ENCODE measurements at places on chromosomes 5 and 9.

DNA sequence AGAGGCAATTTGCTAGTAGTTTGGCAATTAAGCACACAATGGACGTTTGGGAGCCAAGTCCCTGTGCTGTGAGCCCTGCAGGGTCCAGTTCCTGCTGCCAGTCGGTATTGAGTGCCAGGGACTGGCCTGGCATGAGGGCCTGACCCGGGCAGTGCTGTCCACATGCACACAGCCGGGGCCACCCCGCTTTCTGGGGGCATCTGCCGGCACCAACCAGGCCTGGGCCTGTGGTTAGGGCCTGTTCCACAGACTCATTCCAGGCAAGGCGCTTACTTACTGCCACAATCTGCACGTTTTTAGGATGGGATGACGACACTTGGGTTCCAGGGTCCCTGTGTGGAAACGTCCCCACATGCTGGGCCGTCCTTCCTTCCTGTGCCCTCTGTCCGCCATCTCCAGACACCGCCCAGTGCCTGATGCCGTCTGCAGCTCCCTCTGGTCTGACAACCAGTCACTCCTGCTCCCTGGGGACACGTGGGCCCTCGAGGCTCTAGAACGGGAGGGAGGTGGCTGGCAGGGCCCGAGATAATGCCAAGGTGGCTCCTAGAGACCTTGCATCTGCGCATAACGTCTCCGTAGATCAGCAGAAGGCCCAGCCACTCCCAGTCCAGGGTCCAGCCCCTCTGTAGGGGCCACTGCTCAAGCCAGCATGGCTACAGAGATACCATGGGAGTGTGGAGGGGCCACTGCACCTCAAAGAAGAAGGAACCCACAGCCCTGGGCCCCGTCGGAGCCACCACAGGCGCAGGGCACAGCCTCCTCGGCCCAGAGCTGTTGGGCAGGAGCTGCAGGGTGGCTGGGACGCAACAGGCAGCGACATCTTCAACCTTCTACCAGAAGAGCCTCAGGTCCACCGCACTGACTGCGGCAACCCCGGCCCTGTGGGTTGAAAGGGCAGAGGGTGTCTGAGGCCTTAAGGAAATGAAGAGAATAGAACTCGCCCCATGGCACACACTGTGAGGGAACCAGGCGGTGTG is 24.7 kb downstream of the SLC9A3 start:
- no peak for DNase-seq

DNA sequence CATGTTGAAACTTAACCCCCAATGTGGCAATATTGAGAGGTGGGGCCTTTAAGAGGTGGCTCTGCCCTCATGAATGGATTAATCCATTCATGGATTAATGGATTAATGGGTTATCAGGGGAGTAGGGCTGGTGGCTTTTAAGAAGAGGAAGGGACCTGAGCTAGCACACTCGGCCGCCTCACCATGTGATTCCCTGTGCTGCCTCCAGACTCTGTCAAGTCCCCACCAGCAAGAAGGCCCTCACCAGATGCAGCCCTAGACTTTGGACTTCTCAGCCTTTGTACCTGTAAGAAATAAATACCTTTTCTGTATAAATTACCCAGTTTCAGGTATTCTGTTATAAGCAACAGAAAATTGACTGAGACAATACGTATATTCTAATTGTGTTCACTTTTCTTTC is 272.2 kb upstream of the DMRT1 start:
- DNase-seq: no peak

- DNase-seq: no peak
Measured at GRCh38 chr5:79974886-79975285, 16.2 kb downstream of the MTX3 start.

DNA sequence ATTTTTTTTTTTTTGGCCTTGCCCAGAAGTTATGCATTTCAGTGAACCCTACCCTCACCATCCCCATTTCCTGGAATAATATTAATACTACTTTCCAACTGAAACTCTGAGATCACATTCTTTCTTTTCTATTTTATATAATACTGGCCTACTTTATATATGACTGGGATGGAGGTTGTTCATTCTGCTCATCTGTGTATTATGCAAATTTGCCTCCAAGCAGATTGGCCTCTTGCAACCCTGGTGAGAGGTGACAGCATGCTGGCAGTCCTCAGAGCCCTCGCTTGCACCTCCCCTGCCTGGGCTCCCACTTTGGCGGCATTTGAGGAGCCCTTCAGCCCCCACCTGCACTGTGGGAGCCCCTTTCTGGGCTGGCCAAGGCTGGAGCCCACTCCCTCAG is 35.4 kb downstream of the CDKN2A start:
- DNase-seq: no peak

- no peak for DNase-seq
Measured at GRCh38 chr5:36395260-36395659, 93.6 kb upstream of the RANBP3L start.

DNA sequence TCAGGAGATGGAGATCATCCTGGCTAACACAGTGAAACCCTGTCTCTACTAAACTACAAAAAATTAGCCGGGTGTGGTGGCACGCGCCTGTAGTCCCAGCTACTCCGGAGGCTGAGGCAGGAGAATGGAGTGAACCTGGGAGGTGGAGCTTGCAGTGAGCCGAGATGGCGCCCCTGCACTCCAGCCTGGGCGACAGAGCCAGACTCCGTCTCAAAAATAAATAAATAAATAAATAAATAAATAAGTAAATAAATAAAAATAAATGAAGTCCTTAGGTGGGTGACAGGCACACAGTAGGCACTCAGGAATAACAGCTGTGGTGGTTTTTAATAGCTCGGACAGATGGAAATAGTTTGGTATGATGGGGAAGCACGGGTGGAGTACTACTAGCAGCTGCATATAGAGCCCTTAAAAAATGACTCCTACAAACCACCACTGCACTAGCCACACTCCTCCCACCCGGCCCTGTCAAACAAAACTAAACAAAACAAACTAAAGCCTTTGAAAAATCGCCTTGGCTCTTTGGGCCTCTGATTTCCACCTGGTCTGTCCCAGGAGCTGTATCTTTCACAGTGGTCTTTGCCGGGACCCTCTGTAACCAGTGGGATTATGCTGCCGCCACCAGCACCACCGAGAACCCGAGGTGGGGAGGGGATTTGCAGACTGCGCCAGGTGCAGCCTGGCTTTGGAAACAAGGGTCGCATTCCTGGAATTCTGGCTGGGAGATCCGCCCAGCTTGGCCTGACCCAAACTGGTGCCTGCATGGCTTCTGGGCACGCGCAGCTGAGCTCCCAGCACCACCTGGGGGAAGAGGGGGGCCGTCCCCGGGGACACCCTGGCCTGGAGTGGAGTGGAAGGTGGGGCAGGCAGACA is 5.1 kb upstream of the WDR5 start:
- DNase-seq: no peak

GRCh38 chr9:97632248-97632984 is 752 bp downstream of the TSTD2 start:
- DNase-seq: no peak

GRCh38 chr9:71975833-71976232 is 64.4 kb downstream of the C9orf85 start:
- no peak for DNase-seq

- DNase-seq: no peak
Measured at GRCh38 chr5:116572350-116573278, 2.0 kb downstream of the SEMA6A start.

DNA sequence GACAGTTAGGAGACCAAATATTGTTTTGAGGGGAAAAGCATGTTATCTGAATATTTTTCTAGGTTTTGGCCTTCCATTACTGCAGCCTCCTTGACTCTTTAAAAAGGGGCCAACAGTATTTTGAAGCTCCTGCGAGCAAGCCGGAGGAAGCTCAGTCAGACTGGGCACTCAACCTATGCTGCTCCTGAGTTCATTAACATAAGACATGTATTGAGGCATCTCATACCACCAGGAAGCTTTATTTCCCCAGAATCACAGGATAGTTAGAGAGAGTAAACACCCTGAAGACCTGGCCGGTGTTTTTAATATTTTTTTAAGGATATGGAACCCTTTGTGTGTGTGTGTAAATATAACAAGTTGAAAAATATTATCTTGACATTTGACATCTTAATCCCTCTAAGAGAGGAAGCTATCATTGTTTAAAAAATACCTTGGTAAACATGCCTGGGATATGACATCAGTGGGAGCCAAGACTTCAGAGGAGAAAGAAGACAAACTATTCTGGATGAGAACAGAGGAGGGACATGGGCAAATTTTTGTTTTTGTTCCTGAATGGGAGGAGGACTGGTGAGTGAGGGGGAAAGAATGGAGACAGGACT is 139.3 kb upstream of the SLIT3 start:
- no peak for DNase-seq

GRCh38 chr9:113220467-113221002 is 542 bp downstream of the FKBP15 start:
- DNase-seq: no peak

- DNase-seq: no peak
Measured at GRCh38 chr5:39905356-39905755, 480.6 kb upstream of the DAB2 start.

DNA sequence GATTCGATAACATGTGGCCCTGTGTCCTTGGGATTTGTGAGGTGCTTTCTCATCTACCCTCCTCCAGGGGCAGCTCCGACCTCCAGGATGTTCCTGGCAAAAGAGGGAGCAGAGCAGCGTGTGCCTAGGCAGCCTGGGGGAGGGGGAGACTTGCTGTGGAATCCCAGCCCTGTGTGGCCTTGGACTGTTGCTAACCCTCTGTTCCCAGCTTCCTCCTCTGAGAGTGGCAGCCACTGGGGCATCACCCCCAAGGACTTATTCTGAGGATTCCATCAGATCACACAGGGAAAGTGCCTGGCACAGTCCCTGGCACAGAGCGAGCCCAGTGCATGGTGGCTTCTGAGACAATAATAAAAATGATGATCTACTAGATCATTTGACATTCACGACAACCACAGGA is 265.1 kb upstream of the MVB12B start:
- no peak for DNase-seq

DNA sequence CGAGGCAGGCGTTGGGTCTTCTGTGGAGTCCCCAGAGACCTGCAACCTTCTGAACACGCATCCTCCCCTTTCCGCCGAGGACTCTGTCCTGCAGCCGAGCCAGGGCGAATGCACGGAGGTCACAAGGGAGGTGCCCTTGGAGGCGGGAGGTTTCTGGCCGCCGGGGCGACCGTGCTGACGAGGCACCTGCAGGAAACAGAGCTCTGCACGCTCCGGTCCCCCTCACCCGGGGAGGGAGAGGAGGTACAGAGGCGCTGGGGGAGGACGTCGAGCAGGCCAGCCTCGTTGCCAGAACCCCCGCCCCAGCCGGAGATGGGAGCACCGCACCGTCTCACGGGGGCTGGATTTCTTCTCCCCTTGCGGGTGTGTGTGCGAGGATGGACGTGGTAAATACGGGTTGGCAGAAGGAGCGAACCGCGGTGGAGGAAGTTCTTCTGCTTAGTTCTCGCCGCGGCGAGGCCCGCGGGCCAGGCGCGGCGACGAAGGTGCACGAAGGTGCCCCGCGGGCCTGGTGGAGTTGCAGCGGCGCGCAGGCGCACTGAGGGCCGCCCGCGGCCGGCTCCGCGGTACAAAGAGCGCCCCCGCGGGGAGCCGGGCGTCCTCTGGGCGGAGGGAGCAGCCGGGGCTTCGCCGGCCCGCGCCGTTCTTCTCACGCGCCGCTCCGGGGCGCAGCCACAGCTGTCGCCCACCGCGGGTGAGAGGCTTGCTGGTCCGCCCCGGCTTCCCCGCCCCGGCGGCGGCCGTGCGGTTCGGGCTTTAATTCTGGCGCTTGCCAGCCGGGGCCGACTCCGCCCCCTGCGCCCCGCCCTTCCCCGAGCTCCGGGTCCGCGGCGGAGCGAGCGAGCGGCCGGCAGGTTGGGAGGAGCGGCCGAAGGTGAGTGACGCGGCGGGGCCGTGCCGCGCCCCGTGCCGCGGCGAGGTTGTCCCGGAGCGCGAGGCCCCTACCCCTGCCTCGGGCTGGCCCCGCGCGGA is 289.5 kb downstream of the DOCK8 start:
- peak; percentile 46 for DNase-seq

DNA sequence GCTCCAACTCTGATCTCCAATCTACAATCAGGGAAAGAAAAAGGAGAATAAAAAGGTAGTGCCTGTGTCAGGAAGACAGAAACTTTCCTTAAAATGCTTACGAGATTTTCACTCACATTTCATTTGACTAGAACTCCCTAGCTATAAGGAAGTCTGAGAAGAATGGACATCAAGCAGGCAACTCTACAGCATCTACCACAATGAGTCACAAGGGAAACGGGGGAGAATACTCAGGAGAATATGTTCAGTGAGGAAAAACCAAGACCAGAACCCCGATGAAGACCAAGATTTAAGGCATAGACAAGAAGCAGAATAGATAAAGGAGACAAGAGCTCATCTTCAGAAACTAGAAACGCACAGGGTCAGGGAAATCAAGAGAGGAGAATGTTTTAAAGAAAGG is 9.0 kb upstream of the SETD9 start:
- no peak for DNase-seq

DNA sequence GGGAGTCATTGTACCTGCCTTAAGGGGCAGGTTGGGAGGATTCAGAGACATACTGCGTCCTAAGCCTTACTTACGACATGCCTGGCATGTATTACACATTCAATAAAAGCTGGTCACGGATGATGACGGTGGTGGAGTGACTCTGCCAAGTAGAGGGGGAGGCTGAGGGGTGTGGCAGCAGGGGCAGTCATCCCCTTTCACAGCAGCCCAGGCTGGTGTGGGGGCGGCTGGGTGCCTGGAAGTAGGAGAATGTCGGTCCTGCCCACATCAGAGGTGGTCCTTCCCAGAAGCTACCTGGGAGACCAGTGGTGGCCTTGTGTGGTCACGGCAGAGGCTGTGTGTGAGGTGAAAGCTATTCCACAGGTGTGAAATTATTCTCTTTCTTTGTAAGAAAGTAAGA is 8.9 kb downstream of the ZBTB34 start:
- DNase-seq: no peak

- DNase-seq: no peak
Measured at GRCh38 chr9:116951588-116952435, 264.7 kb downstream of the TRIM32 start.

- no peak for DNase-seq
Measured at GRCh38 chr5:123937230-123937629, 425.3 kb downstream of the CSNK1G3 start.

- no peak for DNase-seq
Measured at GRCh38 chr5:35938568-35939227, at the start of gene CAPSL. TSS of gene CAPSL (minus strand) at chr5:35938622. CDS start at chr5:35921120, 17,502 bp downstream.

- no peak for DNase-seq
Measured at GRCh38 chr5:135989686-135990085, 34.9 kb upstream of the LECT2 start.

- DNase-seq: no peak
Measured at GRCh38 chr5:124057724-124058231, 545.8 kb downstream of the CSNK1G3 start.

- DNase-seq: no peak
Measured at GRCh38 chr5:13606051-13606450, 338.4 kb downstream of the DNAH5 start.

DNA sequence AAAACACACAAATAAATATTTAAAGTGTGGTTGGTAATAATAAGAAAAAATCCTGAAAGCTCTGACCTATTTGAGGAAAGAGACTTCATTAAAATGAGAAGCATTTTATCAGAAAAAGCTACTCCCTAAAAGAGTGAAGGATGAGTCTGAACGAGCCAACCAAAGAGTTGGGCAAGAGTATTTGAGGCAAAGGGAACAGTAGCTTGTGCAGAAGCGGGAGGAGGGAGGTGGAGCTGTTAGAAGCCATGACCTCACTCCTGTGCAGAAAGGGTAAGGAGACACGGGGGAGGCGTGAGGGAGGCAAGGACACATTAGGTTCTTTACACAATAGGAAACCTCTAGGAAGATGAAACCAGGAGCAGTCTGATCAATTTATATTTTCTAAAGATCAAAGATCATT is 29.4 kb downstream of the SH3RF2 start:
- no peak for DNase-seq
